ENCODE measurements at places on chromosomes 6 and 20.
A peak's percentile ranks its signal among the peaks of the same experiment; 100 is the strongest.

DNA sequence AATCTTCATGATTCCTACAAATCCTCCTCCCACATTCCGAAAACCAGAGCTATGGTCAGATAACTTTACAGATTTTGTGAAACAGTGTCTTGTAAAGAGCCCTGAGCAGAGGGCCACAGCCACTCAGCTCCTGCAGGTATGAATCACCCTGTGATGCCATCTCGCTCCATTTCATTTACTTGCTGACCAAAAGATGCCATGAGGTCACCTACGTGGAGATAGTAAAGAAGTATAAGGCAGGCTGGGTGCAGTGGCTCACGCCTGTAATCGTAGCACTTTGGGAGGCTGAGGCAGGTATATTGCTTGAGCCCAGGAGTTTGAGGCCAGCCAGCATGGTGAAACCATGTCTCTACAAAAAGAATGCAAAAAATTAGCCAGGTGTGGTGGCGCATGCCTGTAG is 30.9 kb downstream of the STK4 start:
- DNase-seq, result no peak

GRCh38 chr6:124285146-124285545 is 481.5 kb downstream of the NKAIN2 start:
- DNase-seq, result no peak

- no peak for DNase-seq
Observed at GRCh38 chr6:62059901-62060300, 226.1 kb downstream of the KHDRBS2 start.

- no peak for DNase-seq
Observed at GRCh38 chr6:104532462-104532861, 327.3 kb downstream of the HACE1 start.

- no peak for DNase-seq
Observed at GRCh38 chr6:44820321-44820720, 432.8 kb downstream of the CDC5L start.

DNA sequence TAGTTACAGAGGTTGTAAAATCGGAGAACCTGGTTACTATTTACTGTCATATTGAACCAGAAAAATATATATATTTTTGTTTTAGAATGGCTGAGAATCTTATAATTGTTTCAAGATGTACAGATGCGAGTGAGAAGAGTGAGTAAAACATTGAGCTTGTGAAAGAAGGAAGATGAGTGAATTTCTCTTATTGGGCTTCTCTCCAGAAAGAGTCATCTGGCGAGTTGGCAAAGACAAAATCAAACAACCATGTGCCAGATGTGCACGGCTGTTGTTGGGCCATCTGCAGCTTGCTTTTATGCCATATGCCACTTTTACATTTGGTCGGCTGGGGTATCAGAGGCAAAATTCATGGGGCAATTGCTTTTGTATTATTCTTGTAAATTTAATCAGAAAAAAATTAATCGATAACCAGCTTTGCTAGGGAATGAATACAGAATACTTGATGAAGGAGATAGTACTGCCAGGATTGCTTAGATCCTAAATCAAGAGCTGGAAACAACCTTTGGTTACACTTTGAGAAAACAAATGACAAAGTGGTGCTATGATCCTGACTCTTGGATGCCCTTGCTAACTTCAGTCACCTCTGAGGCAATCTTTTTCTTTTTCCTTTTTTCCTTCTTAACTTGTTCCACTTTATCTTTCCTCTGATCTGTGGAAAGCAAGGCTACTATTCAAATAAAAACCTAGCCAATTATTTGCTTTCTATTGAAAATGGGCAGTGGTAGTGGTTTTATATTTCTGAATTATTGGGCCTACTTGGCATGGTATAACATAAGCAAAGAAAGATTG is 97.1 kb upstream of the GRIK2 start:
- no peak for DNase-seq

GRCh38 chr6:4581468-4582385 is 194.5 kb upstream of the CDYL start:
- DNase-seq, result no peak

GRCh38 chr6:142819603-142820337 is 125.2 kb downstream of the HIVEP2 start:
- peak; percentile 1 for DNase-seq

DNA sequence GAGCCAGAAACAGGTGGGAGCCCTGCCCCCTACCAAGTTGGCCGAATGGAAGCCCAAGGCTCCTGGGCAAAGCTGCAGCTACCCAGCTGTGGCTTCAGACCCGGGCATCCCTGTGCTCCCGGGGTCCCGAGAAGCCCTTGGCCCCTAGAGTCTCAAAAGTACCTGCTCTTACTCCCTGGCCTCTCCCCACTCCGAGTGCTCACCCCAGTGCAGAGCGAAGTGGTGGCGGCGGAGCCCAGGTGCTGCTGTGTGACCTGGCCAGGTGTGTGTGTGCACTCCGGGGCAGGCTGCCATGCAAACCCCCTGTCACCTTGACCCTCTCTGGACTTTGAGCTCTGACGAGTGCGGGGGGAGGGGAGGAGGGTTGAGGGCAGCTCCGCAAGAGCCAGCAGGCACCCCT is 493.8 kb upstream of the MANEA start:
- DNase-seq, result no peak

DNA sequence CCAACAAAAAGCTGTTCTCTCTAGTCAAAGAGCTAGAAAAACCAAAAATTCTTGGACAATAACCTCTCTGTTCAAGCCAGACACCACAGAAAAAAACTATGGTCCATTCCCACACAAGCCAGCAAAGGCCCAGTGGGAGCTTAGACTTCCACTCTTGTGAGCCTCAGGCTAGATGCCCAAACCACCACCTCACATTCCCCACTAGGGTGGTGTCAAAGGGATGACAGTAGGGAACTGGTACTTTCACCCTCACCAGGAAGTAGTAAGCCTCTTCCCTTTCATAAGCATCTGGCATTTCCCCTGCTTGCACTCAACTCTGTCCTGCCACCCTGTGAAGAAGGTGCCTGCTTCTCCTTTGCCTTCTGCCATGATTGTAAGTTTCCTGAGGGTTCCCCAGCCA is 58.4 kb upstream of the RNF217 start:
- no peak for DNase-seq

GRCh38 chr6:48199499-48199898 is 88.5 kb upstream of the PTCHD4 start:
- DNase-seq, result no peak

DNA sequence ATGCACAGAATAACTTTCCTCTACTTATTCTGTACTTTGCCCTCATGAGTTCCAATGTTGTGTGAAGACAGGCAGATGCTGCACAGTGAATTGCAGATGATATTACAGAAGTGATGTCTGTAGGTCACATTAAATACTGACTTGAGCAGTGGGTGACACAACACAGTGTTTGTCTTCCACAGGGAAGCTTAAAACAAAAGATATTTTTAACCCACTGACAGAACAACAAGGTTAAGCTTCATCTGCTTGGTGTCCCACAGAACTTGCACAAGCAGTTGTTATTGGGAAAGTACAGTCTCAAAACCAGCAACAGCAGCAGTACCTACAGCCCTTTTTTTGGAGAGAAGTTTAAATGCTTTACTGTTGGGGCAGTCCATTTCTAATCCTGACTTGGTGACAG is 10.5 kb downstream of the SUMO4 start:
- DNase-seq, result no peak

- no peak for DNase-seq
Observed at GRCh38 chr20:41546535-41546934, 71.6 kb downstream of the CHD6 start.

- no peak for DNase-seq
Observed at GRCh38 chr20:44509762-44510161, 12.1 kb downstream of the SERINC3 start.

DNA sequence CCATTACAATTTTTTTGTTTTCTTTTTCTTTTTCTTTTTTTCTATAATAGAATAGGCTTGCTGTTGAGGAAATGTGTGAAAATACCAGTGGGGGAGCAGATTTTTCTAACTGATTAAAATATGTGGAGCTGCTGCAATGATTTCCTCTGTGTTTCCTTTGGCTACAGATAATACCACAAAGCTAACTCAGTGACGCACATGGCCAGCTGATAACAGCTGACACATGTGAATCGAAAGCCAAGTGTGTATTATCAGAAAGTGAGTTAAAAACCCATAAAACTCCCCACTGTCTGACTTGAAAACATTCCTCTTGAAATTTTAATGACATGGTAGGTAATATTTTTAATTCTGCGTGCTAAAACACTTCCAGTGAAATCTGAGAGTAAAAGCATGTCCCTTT is 70.8 kb upstream of the AHI1 start:
- DNase-seq, result peak; percentile 6

- DNase-seq, result no peak
Observed at GRCh38 chr6:161369339-161369738, 95.5 kb upstream of the AGPAT4 start.

GRCh38 chr20:17803765-17804164 is 104.0 kb downstream of the BANF2 start:
- DNase-seq, result no peak

DNA sequence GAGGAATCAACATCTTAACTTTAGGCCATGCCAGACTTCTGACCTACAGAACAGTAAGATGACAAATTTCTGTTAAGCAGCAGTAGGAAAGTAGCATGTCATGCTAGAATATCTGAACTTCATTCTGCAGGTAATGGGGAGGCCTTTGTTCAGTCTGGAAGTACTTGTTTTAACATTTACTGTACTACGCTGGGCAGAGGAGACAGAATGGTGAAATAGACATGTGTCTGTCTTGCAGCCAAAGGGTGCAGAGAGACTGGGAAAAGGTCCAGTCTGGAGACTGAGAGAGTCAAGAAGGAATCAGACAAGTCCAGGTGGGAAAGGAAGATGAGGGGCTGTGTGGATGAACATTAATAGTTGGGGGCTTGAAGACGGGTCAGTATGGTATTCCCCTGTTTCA is 17.5 kb upstream of the ZBTB2 start:
- DNase-seq, result no peak

DNA sequence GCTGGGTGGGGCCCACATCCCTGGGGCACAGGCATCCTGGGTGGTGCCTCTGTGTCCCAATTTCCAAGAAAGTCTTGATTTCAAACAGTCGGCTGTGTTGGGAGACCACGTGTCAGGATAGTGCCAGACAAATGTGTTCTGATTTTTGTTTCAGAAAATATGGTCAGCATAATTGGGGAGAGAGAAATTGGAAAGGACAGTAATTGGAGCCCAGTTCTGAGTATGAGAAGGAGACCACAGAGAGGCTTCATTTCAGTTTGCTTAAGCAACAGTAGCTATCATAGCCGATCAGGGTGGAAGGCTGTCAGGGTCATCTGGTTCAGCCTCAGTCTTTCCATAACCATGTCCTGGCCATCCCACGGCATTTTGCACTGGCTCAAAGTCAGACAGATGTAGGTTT is 220.7 kb downstream of the CDC5L start:
- DNase-seq, result no peak

- DNase-seq, result no peak
Observed at GRCh38 chr6:44229376-44230033, 6.1 kb downstream of the SLC29A1 start.

DNA sequence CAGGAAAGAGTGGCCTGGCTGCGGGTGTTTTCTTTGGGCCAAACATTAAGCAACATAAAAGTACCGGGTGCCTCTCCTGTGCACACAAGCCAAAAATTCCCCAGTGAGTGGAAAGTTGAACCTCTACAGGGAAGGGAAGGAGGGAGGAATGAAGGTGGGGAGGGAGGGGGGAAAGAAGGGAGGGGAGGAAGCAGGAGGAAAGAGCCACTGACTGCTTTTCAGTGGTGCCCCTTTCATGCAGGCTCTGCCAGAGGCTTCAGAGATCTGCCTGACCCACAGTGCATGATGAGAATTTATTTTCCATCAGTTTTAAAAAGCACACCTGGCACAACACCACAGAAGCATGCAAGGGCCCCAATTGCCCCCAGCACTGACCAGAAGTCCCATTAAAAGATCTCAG is 27.5 kb upstream of the AVP start:
- DNase-seq, result no peak

GRCh38 chr6:150631283-150631983 is 31.7 kb downstream of the PLEKHG1 start:
- DNase-seq, result no peak

GRCh38 chr6:44028789-44029310 is 98.4 kb downstream of the MRPL14 start:
- DNase-seq, result no peak

- DNase-seq, result no peak
Observed at GRCh38 chr6:5674721-5675120, 332.0 kb downstream of the NRN1 start.

GRCh38 chr6:110083875-110084585 is 95.4 kb downstream of the WASF1 start:
- DNase-seq, result no peak

GRCh38 chr6:54112151-54112650 is 958 bp downstream of the MLIP start:
- no peak for DNase-seq

DNA sequence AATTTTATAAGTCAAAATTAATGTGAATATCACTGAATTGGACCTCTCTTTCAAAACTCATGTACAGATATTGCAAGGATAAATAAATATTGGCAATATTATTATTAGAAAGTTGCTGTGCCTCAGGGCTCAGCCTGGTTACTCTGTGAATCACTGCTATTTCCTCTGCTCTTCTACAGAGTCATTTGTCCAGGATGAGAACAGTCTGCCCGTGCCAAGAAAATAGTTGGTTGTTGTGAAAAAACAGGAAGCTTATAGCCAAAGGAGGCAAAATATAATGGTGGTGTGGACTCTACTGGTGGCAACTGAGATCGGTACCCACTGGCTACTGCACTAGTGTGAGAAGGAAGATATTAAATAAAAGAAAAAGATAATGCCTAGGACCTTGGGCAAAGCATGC is 93.6 kb downstream of the RIMS1 start:
- DNase-seq, result no peak

GRCh38 chr6:72616406-72617015 is 5.4 kb upstream of the KCNQ5 start:
- no peak for DNase-seq

DNA sequence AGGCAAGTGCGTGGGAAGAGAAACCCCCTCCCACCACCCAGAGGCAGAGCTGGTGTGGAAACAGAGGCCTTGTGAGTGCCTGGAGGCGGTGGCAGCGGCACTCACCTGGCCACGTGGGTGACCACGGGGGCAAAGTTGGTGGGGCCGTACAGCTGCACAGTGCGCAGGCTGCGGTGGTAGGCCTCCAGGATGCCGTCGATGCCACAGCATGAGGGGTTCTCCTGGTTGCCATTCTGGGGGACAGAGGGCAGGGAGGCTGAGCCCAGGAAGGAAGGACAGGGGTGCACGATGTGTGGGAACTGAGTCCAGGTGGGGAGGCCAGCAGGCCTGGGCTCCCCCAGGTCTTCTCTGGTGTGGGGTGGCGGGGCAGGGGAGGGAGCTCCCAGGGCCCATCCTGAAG is 47.7 kb downstream of the RAB44 start:
- DNase-seq, result no peak

DNA sequence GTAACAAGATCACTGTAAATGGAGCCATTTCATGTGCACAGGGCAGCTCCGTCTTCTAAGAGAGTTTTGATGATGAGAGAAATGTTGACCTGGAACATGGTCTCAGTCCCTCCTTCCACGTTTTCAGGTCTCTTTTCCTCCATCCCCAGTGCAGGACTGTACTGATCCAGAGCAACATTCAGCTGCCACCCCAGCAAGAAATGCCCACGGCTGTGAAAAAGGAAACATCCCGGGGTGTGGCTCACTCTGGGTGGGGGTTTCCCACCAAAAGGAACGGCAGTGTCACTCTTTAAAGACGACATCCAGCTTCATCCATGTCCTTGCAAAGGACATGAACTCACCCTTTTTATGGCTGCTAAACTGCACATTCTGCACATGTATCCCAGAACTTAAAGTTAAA is 92.6 kb downstream of the ERMARD start:
- DNase-seq, result no peak
